ENCODE measurements at places on chromosomes 4 and X.

DNA sequence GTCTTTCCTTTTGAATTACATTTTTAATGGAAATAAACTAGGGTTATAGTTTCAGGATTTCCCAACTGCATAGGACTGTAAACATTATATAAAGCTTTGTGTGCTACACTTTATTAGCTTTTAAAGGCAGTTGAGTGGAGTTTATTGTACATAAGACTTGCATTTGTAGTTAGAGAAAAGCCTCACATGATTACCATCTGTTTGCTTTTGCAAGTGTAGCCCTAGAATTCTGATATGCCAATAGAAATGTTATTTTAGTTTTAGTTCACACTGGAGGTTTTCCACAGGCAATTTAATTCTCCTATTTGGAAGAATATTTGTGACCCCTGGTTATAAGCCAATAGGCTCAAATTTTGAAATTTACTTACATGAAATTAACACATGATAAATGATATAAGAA is 41.3 kb upstream of the ANK2 start:
- DNase-seq, result no peak

DNA sequence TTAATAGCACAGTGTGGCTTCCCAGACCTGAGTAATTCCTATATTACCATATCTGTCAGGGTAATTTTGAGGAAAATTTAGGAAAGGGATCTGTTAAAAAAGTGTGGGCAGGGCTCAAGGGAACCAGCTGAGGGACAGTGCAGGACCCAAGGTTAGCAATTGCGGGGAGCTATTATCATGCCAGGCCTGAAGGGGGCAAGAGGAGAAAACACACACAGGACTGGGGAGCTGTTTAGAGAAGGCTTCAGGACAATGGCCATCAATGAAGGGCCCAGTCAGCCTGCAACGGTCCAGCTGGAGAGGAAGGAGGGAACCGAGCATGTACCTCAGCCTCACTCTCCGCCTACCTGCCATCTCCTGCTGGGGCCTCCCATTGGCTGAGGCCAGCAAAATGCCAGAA is 19.0 kb upstream of the NHS start:
- no peak for DNase-seq

DNA sequence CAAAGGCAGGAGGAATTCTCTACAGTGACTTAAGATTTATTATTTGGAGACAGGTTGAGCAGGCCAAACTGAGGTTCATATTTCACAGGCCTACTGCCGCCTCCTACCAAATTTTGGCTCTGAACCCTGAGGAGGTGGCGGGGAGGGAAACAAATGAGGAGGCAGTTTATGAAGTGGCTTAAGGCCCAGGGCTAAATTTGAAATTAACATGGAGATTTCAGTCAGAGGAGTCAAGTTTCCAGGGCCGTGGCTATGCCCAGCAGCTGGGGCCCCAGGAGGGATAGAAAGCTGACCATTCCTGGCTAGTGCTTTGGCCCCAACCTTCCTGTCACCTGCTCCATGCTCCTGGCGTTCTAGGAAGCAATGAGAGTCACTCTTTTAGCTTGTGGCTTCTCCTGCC is 73.4 kb upstream of the ARHGAP36 start:
- no peak for DNase-seq

DNA sequence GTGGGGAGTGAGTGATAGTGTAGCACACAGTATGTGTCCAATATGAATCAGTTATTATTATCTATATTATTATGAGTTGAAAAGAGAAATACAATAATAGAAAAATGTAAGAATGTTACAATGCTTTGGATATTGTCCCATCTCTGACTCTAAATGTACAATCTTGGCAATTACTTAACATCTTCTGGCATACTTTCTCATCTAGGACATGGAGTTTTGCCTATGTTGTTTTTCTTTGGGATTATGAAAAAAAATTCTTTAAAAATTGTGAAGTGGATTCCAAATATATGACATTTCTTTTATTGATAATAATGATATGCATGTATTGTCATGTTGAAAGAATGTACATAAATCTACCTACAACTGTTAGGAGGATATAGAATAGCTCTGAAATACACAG is 84.1 kb downstream of the TBCK start:
- no peak for DNase-seq

DNA sequence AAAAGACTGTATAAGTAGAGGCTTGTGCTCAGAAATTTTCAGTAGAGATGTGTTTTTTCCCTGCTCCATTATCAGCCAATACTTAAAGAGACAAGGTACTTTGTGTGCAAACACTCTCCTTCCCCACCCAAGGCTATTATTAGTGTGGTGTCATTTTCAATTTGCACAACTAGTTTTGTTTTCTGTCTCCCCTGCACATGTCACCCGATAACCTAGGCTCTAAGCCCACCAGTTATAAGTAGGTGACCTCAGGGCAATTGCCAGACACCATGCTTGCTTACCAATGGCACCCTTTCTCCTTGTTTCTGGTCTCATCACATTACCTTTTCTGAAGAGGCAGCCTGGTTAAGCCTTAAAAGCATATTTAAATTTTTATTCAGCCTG is 8.0 kb upstream of the GUCY1A1 start:
- DNase-seq, result no peak

All from GM06990 (cell line).